ENCODE measurements at places on chromosomes 6 and 20. TPM values are rescaled to one million over a fixed set of nuclear protein-coding genes. Genes with fewer than 3 reads are reported as not detected.

The C6orf163 gene
- 0.29 TPM for polyA plus RNA-seq

The SNAI1 gene
- 8.0 TPM for polyA plus RNA-seq

The FKBP1C gene
- polyA plus RNA-seq, result 1.2 TPM

The PRRT1 gene
- polyA plus RNA-seq, result 0.63 TPM

- DNase-seq, result no peak
Measured at GRCh38 chr6:36187446-36187845, 9.1 kb upstream of the BRPF3 start.

The RTF2 gene
- polyA plus RNA-seq, result 111 TPM

DNA sequence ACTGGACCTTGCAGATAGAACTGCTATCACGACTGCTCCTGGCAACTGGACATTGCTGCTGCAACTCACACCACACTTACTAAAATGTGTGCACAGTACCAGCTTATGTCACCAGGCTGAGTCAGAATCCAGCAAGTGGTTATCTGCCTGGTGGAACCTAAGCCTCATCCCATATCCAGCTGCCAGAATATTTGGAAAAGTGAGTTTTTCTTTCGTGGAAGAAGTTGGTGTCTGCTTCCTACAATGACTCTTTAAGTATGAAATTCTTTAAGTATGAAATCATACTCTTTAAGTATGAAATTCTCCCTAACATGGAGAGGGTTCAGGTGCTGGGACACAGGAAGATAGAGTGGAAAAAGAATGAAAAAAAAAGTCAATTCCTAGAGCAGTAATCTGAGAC is 16.4 kb upstream of the POLR1H start:
- DNase-seq, result no peak

GRCh38 chr6:163348789-163349680 is 65.5 kb upstream of the QKI start:
- DNase-seq, result no peak

DNA sequence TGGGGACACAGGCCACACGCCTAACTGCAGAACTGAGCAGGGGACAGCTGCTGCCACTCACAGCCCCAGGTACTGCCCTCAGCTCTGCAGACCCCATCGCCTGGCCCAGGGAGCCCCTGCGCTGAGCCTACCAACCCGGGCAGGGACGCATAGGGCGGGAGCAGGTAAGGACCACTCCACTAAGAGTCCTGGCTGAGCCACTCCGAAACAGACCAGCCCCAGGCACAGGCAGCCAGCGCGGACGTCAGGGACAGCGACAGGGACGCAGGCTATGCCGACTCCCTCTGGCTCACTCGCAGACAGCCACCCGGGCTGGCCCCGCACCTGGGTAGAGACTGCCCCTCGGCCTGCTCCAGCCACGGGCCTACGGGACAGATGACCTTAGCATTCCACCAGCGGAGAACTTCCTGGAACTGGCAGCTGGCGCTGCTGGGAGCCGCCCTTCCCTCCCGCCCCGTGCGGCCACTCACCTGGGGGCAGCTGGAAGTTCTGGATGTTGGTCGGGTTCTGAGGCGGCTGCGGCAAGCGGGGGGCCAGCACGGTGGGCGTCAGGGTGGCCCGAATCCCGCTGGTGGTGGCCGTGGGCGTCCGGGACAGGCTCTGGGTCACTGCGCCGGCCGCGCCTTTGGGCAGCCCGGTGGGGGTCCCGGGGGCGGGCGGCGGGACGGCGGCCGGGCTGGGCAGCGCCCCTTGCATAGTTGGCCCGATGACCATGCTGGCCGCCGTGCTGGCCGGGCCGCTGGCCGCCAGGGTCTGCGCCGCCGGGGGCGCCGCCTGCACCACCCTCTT is 1.5 kb downstream of the TAF4 start:
- DNase-seq, result no peak

The NKAIN2 gene
- polyA plus RNA-seq, result not detected

DNA sequence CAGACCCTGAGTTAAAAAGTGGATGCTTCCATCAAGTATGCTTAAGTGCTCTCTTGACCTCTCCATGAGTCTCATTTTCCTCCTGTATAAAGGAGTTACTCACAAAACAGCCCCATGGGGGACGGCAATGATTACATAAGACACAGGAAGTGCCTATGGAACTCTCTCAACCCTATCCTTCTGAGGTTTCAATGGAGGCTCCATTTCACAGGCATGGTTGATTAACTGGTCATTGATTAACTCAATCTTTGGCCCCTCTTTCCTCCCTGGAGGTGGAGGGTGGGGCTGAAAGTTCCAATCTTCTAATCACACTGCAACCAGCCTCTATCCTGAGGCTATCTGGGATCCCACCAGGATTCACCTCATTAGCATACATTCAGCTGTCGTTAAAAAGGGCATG is 29.3 kb downstream of the CST8 start:
- DNase-seq, result no peak

DNA sequence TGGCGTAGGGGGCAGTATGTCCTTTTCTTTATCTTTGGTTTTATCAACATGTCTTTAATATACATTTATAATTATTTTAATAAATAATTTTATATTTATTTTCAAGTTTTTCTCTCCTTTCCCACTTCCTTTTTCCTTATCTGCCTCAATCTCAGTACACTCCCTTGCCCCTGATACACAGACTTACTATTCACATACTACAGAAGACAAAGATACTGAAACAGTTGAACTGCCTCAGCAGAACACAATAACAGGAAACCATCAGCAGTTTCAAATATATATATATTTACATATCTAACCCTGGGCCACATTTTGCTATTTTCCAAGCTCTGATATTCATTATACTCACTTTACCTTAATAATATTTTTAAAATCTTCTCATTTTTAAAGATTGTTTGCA is 19.8 kb downstream of the IBTK start:
- no peak for DNase-seq

The SNX14 gene
- 46.6 TPM for polyA plus RNA-seq

Data from A549 (cell line).